ENCODE measurements at places on chromosomes 12 and 14. TPM values are rescaled to one million over a fixed set of nuclear protein-coding genes. Genes with fewer than 3 reads are reported as not detected.

FRMD6 gene
- 191 TPM for total RNA-seq

TAS2R46 gene
- total RNA-seq, result not detected

DNA sequence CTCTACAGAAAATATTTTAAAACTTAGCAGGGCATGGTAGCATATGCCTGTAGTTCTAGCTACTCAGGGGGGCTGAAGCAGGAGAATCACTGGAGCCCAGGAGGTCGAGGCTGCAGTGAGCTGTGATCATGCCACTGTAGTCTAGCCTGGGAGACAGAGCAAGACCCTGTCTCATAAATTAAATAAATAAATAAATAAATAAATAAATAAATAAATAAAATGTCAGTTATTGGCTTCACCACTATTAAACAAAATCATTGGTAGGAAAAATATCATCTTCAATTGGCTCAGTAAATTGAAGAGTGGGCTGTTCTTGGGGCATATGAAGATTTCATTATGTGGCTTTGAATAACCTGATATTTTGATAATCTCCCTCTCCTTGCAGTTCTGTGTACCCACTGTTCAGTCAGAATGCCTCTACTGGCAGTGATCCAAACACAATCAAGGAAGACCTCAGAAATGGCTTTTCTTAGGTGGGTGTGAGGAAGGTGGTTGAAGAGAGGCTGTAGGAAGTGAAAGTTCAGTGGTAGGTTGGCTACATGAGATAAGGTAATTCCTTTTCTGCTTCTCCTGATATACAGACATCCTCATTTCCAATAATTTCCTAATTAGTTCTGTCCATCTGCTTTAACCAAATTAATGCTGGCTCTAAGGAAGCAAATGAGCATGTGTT, 175.8 kb downstream of the MSRB3 start:
- no peak for DNase-seq

DNA sequence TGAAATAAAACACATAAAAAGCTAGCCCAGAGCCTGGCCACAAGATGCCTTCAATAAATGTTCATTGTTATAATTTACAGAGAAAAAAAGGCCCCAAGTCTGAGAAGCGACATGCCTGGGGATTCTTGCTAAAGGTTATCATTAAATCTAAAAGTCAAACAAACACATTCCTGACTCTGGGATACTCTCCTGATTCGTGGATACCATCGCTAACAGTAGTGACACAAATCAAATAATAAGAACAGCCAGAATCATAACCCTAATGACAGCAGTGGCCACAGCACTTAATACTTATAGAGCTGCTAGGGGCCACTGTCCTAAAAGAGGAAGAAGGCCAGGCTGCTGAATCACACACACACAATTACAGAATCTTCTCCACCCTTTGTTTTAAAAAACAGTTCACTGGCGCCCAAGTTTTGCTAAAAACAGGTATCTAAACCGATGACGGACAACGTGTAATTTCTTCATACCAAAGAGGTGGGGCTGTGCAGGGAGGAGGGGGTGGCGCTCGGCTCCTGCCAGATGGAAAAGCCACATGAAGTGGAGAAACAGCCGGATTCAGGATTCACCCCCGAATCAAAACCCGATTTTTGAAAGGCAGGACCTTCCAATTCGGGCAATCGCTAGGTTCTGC, 1.2 kb downstream of the CLIP1 start:
- DNase-seq, result no peak

GRCh38 chr12:105667973-105668743, 337.7 kb downstream of the C12orf75 start:
- no peak for DNase-seq

DNA sequence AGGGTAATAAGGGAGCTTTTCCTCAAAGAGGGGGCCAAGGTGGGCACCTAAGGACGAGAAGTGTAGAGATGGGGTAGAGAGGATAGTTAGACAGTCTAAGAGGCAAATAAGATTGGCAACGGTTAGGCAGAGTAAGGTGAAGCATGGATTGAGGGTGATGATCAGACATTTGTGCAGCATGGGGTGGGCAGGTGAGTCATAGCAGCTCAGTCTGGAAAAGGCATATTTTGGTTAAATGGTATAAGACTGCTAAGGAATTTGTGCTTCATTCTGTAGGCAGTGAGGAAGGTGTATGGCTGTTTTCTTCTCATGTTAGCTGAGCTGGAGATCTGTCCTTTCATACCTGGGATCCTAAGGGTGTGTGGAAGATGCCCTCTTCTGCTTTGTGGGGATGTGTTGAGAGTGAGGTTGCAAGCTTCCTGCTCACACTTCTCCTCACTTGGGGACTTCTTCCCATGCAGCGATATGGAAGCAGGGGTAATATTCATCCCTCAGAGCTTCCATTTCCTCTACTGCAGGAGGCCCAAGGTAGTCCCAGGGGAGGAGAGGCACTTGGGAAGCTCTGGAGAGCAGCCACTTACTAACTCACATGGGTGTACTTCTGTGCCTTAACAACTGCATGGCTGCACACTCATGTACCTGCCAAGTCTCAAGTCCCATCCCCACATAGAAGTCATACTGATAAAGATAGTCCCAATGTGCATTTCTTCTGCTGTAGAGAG, 28.9 kb downstream of the GSG1 start:
- DNase-seq, result no peak

GRCh38 chr14:62308891-62309290, 546.7 kb downstream of the SNAPC1 start:
- no peak for DNase-seq
